ENCODE measurements at places on chromosomes 2 and 18.

DNA sequence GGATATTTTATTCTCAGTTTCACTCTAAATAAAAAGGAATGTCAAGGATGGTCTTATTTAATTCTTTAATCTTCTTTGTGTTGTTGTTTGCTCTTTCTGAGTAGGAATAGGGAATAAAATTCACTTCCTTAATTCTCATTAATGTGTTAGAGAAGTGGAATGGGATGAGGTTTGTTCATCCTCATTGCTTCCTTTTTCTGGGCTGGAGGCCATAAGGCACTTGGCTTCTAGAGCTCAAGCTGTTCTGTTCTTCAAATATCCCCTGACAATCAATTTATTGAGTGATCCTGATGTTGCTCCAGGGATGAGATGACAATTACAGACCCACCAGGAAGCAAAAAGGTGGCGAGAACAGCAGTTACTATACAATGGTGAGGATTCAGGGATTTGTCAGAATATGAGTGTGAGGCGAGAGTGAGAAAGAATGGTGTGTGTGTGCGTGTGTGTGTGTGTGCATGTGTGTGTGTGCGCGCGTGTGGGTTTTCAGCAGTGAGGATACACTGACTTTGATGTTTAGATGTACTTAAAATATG lies 557.6 kb upstream of the FANCL start:
- DNase-seq, result no peak

- no peak for DNase-seq
Measured at GRCh38 chr2:40105593-40105992, 326.5 kb upstream of the THUMPD2 start.

DNA sequence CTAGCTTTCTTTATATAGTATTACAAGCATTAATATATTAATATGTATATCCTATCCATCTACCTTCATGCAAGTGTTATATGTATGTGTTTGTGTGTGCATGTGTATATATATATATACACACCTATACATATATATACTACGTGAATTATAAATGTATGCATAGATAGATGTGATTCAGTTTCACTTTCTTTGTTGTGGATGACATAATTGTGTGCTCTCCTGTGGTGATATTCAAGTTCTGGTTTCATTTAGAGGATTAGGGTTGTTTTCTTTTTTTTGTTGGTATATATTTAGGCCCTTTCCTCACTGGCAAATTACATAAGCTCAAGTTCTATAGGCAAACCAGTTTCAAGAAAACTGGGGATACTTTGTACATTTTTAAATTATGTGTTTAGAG lies 225.7 kb upstream of the FANCL start:
- DNase-seq, result no peak

DNA sequence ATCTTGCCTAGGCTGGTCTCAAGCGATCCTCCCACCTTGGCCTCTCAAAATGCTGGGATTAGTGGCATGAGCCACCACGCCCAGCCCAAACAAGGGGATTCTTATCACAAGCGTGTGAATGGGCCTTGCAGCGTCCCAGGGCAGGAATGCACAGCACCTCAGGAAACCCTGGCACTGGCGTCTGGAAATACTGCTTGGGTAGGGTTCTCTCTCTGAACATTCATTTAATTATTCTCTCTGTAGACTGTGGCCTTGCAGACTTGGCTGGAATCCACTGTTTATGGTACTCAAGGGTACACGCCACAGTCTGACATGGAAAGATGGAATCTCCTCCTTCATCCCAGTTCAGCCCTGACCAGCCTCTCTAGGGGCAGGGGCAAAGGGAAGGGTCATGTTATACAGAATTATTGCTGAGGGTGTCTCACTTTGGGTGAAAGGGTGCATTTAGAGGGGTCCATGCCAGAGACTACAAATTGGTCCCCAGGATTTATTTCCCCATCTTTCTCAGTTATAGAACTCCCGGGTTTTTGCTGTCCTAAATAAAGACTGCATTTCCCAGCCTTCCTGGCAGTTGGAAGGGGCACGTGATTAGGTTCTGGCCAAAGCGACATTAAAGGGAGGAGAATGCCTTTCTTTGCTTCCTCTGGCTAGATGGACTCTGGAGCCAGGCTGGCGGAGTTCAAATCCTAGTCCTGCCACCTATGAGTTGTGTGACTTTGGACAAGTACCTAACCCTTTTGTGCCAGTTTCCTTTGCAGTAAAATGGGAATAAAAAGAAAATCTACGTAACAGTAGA lies 147.2 kb upstream of the HAAO start:
- DNase-seq, result no peak

DNA sequence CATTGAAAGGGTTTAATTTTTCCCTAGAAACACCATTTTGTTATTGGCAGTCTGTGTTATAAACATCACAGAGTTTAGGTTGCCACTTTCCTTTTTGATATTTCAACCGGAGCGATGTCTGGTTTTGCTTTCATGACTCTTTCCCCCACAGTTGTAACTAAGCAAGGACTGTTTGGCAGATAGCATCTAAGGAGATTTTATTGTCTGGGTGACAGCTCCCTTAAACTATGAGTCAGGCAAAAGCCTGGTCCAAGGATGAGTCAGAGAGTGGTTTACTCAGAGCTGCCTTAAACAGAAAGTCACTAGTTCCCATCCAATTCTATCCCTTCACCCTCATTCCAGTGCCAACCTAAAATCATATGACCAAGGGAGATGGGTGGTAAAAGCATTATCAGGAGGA lies 341.6 kb upstream of the VWC2L start:
- no peak for DNase-seq

- no peak for DNase-seq
Measured at GRCh38 chr2:216279459-216279858, 92.8 kb downstream of the MARCHF4 start.

All from CD4-positive, alpha-beta T cell treated with Interferon gamma for 1 hour (primary cell).